ENCODE measurements at places on chromosomes 16 and 17. TPM values are rescaled to one million over a fixed set of nuclear protein-coding genes. Genes with fewer than 3 reads are reported as not detected.
A peak's percentile ranks its signal among the peaks of the same experiment; 100 is the strongest.

Gene CD300E
- 0.21 TPM for total RNA-seq

Gene HS3ST2
- total RNA-seq: 1.2 TPM

Gene HSF4
- 57.3 TPM for total RNA-seq

Gene KRT31
- total RNA-seq: 4.6 TPM

Gene DNAH3
- 0.21 TPM for total RNA-seq

Gene CHST4
- total RNA-seq: not detected

Gene GRB7
- total RNA-seq: not detected

Gene GNAO1
- 0.50 TPM for total RNA-seq

Gene SHBG
- total RNA-seq: 1.6 TPM

- no peak for DNase-seq
These were observed 1.5 kb upstream of the ALDH3A2 start for GRCh38 chr17:19646788-19647696.

DNA sequence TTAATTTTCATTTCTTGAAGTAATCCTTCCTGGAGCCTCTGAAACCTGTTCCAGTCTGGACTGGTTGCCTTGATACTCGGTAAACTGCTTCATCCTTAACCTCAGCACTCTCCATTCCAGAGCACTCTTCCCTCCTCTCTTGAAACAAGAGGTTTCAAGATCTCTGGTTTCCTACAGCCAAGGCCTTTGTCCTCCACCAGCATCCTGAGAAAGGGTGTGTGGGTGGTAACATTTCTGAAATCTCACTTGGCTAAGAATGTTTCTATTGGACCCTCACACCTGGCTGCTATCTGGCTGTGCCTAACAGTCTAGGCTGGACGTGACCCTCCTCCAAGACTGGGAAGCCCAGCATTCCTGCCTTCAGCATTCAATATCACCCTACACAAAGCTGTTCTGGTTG, 99.7 kb downstream of the CYTH1 start:
- DNase-seq: no peak

DNA sequence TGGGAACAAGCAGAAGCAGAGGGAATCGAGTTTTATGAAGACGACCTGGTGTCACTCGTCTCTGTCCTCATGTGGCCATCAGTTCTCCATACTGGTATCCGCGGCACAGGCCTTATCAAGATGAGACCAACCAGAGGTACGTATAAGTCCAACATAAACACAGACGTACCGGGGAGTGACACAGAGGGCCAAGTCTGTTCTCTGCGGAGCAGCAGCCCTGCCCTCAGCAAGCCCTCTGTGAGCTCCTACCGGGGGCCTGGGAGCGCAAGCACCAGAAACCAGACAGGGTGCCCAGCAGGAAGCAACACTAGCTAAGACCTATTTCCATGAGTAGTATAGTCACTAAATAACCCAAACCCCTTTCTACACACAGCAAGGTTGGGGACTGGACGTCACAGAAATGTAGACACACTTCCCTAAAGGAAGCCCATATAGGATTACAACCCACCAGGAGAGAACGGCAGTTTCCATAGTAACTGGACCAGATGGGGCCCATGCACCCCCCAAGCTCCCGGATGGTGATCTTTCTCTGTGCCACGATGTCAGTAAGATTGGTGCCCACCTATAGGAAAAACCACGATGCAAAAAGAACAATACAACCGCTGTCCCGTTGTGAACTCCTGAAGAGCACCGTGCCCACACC, 911 bp downstream of the ARL16 start:
- DNase-seq: no peak

- peak; percentile 89 for DNase-seq
These were observed 3.6 kb upstream of the HROB start for GRCh38 chr17:44137891-44138709.

DNA sequence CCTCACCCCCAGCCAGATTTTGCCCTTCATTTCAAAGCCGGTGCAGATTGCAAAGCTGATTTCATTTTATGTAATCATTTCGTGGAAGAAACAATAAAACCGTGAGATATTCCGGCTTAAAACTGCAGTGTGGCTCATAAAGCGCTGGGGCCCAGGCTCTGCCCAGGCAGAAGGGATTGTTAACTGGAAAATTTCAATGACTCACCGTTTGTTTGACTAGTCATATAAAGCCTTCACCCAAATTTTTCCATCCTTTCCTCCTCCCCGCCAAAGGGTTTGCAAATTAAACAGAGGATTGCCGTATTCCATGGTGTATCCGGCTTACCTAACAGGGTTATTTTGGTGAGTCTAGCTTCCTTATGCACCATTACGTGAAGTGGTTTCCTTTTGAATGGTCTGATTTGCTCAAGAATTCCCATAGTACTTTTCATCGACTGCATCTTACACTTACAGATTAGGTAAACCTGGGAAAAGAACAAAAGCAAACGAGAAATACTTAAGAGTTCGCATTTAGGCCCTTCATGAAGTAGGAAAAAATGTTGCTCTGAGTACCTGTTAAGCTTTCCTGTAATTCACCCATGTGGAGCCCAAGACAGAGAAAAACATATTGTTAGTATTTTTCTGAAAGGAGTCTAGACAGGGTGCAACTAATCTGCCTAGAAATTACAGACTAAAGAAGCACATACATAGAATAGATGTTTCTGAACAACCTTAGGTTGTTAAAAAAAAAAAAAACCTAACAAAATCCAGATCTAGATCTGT, 949 bp upstream of the GSPT1 start:
- DNase-seq: no peak

GRCh38 chr17:48915459-48916282, 7.5 kb downstream of the UBE2Z start:
- DNase-seq: peak; percentile 18

DNA sequence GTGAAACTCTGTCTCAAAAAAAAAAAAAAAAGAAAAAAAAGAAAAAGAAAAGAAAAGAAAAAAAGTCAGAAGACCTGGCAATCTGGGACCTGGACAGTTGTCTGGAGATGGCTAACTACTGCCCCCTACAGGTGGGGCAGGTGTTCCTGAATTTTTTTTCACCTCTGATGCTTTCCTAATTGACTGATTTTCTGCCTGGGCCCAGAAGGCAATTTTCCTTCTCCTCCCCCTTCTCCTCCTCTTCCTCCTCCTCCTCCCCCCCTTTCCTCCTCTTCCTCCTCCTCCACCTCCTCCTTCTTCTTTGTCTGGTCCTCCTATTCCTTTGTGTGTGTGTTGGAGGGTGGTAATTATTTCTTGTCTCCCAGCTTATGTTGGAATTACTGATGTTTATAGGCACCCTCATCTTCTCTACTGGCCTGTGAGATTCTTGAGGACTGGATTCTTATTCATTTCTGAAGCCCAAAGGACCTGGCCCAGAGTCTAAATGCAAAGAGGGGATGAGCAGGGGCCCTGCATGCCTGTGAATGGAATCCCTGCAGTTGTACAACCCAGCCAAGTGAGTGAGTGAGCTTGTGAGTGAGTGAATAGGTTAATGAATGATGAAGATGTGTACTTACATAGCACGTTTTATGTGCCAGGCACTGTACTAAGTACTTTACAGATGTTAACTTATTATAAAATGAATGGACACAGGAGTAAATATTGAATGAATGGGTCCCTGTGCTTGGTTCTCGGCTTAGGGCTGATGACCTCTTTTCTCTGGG, 26.9 kb downstream of the IRX5 start:
- no peak for DNase-seq

- no peak for DNase-seq
These were observed 36.4 kb downstream of the SNX20 start for GRCh38 chr16:50644729-50645128.

DNA sequence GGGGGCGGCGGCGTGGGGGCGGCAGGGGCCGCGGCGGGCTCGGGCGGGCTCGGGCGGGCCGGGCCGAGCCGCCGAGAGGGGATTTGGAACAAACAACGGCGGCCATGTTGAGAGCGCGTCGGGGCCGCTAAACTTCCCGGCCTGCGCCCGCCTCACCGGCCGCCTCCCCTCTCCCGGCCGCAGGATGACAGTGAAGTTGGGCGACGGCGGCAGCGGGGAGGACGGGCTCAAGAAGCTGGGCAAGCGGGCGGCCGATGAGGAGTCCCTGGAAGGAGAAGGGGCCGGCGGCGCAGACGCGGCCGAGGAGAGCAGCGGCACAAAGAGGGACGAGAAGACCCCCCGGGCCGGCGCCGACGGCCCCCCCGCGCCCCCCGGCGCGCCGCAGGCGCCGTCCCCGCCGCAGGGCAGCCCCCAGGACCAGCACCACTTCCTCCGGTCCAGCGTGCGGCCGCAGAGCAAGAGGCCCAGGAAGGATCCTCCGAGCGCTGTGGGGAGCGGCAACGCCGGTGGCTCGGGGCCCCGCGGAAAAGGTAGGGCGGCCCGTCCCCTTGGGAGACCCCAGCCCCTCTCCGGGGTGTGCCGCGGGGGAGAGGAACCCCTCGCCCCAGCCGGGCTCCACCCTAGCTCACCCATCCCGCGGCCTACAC, 2.4 kb downstream of the CRAMP1 start:
- DNase-seq: peak; percentile 68

- no peak for DNase-seq
These were observed 145.3 kb downstream of the FOXL1 start for GRCh38 chr16:86723689-86724088.

DNA sequence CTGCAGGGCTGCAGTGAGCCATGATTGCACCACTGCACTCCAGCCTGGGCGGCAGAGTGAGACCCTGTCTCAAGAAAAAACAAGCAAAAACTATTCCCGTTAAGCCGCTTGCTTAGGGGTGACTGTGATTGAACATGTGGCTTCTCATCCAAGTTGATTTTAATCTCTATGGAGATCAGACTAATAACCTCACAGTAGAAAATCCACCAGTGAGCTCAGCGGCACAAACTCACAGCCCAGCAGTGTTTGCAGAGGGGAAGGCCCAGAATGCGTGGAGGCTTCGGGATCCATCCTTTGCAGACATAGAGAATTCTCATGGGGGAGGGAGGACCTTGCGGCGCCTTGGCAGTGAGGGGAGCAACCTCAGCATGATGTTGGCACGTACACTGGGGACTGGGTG, 7.4 kb downstream of the BANP start:
- no peak for DNase-seq

DNA sequence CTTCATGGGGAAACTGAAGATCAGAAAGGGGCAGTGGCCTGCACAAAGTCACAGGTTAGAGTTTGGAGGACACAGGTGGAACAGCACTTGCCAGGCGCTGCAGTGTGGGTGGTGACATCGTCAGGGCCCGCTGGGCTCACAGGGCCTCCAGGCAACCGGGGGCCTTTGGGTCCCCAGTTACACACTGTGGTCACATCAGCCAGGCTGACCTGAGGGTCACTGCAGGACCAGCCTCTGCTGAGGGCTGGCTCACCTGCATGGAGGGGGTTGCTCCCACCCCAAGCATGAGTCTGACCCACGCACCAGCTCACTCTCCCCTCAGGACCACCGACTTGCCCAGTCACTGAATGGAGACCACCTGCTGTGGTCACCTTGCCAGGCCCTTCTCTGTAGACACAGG, 17.0 kb downstream of the FOXN1 start:
- DNase-seq: no peak

DNA sequence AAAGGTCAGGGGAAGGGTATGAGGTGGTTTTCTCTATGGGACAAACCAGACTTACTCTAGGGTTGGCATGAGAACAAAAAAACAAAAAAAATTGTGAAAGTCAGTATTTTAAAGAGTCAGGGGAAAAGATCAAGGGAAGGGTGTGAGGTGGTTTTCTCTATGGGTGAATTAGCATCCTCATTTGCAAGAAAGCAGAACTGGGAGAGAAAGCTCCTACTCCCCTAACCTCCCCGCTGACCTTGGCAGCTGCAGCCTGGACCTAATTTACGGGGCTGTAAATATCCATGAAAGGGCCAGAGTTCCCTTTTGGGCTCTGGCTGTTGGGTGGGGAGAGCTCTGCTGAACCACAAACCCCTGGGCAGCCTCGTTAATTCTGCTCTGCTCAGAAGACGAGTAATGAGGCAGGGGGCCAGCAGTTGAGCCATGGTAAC, 10.6 kb downstream of the RHBDL3 start:
- no peak for DNase-seq

GRCh38 chr16:56013962-56014552, 138.9 kb upstream of the CES5A start:
- peak; percentile 22 for DNase-seq

GRCh38 chr16:82384017-82384416, 214.0 kb upstream of the MPHOSPH6 start:
- DNase-seq: no peak

GRCh38 chr17:60321336-60322055, 70.4 kb downstream of the USP32 start:
- no peak for DNase-seq
